ENCODE measurements at places on chromosomes 7 and 10. TPM values are rescaled to one million over a fixed set of nuclear protein-coding genes. Genes with fewer than 3 reads are reported as not detected.

The GBX1 gene
- total RNA-seq = not detected

The FRMPD2 gene
- total RNA-seq = 0.13 TPM

The STAMBPL1 gene
- total RNA-seq = 0.26 TPM

The INMT gene
- under 0.01 TPM for total RNA-seq

The ZC3HAV1L gene
- 14.2 TPM for total RNA-seq

The STARD3NL gene
- 102 TPM for total RNA-seq

The ASB10 gene
- total RNA-seq = not detected

The LEP gene
- total RNA-seq = not detected

The MSMB gene
- not detected for total RNA-seq

The ACTA2 gene
- total RNA-seq = 4.1 TPM

The MPP7 gene
- 11.5 TPM for total RNA-seq

The VGF gene
- not detected for total RNA-seq

The CASD1 gene
- total RNA-seq = 13.8 TPM

The LRRC4 gene
- total RNA-seq = 0.77 TPM

The FAM241B gene
- total RNA-seq = 0.39 TPM

The TMEM225B gene
- total RNA-seq = 0.25 TPM

The TMEM176A gene
- total RNA-seq = not detected

The RAB19 gene
- total RNA-seq = not detected

The FBXO24 gene
- 0.25 TPM for total RNA-seq

The MYO1G gene
- under 0.01 TPM for total RNA-seq

The PDZD7 gene
- total RNA-seq = 0.51 TPM

The ACBD7 gene
- total RNA-seq = 3.1 TPM

The NPC1L1 gene
- total RNA-seq = not detected

The ZSWIM8 gene
- 55.0 TPM for total RNA-seq

The MRLN gene
- total RNA-seq = not detected

The OGDHL gene
- total RNA-seq = 1.0 TPM

The CLRN3 gene
- total RNA-seq = 0.13 TPM

The TACR2 gene
- 0.63 TPM for total RNA-seq

The PLAC9 gene
- total RNA-seq = 3.7 TPM

The C7orf33 gene
- total RNA-seq = not detected

The CTTNBP2 gene
- 0.63 TPM for total RNA-seq

The GCK gene
- total RNA-seq = 0.38 TPM

The POM121L12 gene
- total RNA-seq = not detected

The ABCA13 gene
- not detected for total RNA-seq

The VIPR2 gene
- total RNA-seq = not detected

The AKR1C4 gene
- 0.13 TPM for total RNA-seq

The JCAD gene
- total RNA-seq = 50.6 TPM

The CXCL12 gene
- total RNA-seq = 0.77 TPM

The OR13A1 gene
- not detected for total RNA-seq

The EXOC4 gene
- 127 TPM for total RNA-seq

The CHAT gene
- not detected for total RNA-seq

The SYNPO2L gene
- not detected for total RNA-seq

The PPP1R17 gene
- not detected for total RNA-seq

The IGF2BP3 gene
- 4.3 TPM for total RNA-seq
